ENCODE measurements at places on chromosomes 5 and 9. TPM values are rescaled to one million over a fixed set of nuclear protein-coding genes. Genes with fewer than 3 reads are reported as not detected.

The CACNA1B gene
- 1.5 TPM for total RNA-seq

The ACTBL2 gene
- total RNA-seq, result not detected

The UBE2QL1 gene
- total RNA-seq, result 0.62 TPM

The DMXL1 gene
- total RNA-seq, result 18.6 TPM

The CD74 gene
- total RNA-seq, result 9.8 TPM

The DOCK2 gene
- 1.1 TPM for total RNA-seq

The EGR1 gene
- total RNA-seq, result 31.3 TPM

The ENTPD2 gene
- total RNA-seq, result not detected

The GRM6 gene
- not detected for total RNA-seq

The TTC23L gene
- 0.96 TPM for total RNA-seq

The TTF1 gene
- 29.5 TPM for total RNA-seq

The CCDC180 gene
- total RNA-seq, result 6.3 TPM

The CTNND2 gene
- total RNA-seq, result 13.9 TPM

GRCh38 chr5:97544240-97544639 lies 361.2 kb upstream of the RIOK2 start:
- H3K4me1 ChIP-seq, result peaks cover 12% of the 10 kb centered on the region
- no peaks in the 10 kb centered on the region for H3K27me3 ChIP-seq
- H3K36me3 ChIP-seq, result no peaks in the 10 kb centered on the region
- no peak overlapping the region for H3K4me3 ChIP-seq

DNA sequence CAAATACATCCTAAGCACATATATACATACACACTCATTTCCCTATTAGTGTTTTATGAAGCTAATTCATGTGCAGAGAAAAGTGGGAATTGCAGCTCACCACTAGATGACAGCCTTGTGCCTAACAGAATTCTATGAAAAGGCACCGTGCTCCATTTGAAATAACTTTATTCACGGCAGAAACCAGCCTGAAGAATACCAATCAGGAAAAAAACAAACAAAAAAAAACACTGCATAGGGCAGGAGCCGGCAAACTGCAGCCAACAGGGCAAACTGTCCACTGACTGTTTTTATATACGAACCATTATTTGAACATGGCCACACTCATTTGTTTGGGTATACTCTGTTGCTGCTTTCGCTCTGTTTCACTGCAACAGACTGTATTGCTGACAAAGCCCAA lies 33.6 kb downstream of the ERMP1 start:
- no peaks in the 10 kb centered on the region for H3K36me3 ChIP-seq
- no peak overlapping the region for H3K4me3 ChIP-seq
- no peak overlapping the region for H3K27ac ChIP-seq
- H3K27me3 ChIP-seq, result no peaks in the 10 kb centered on the region

- H3K36me3 ChIP-seq, result no peaks in the 10 kb centered on the region
- H3K4me1 ChIP-seq, result no peaks in the 10 kb centered on the region
- H3K27me3 ChIP-seq, result no peaks in the 10 kb centered on the region
- no peak overlapping the region for H3K4me3 ChIP-seq
- no peak for DNase-seq
Observed at GRCh38 chr5:10649666-10650380, 86.0 kb downstream of the ANKRD33B start.

DNA sequence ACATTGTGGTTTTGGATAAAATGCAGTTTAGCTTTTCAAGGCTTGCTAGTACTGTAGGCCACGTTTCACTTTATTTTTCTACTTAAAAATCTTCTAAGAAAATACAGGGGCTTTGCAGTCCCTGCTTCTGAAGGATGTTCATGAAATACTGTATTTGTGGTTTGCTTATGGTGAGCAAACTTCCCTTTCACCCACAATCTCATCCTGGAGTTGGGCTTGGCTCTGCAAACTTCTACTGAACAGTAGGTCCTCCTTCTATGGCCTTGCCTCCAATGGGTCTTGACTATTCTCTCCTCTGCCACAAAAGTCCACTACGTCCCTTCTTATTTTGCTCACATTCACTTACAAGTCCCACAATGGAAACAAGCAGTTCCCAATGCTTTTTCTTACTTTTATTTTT lies 502.7 kb upstream of the KLF4 start:
- no peaks in the 10 kb centered on the region for H3K27me3 ChIP-seq
- H3K36me3 ChIP-seq, result no peaks in the 10 kb centered on the region
- DNase-seq, result no peak
- H3K4me1 ChIP-seq, result peaks cover 4% of the 10 kb centered on the region

- H3K27ac ChIP-seq, result no peak overlapping the region
- no peaks in the 10 kb centered on the region for H3K27me3 ChIP-seq
- no peak for DNase-seq
- no peak overlapping the region for H3K4me3 ChIP-seq
Observed at GRCh38 chr9:131590449-131590848, 45.1 kb downstream of the PRRT1B start.

GRCh38 chr5:81842795-81843398 lies 92.0 kb upstream of the SSBP2 start:
- H3K36me3 ChIP-seq, result no peaks in the 10 kb centered on the region
- peak overlapping the region; percentile 11 for H3K27ac ChIP-seq
- H3K27me3 ChIP-seq, result no peaks in the 10 kb centered on the region
- DNase-seq, result peak; percentile 29
- H3K4me1 ChIP-seq, result peaks cover 30% of the 10 kb centered on the region
- no peak overlapping the region for H3K4me3 ChIP-seq

GRCh38 chr5:139925650-139926640 lies 117.2 kb downstream of the NRG2 start:
- H3K4me1 ChIP-seq, result no peaks in the 10 kb centered on the region
- H3K36me3 ChIP-seq, result no peaks in the 10 kb centered on the region
- DNase-seq, result no peak
- peaks cover 24% of the 10 kb centered on the region for H3K27me3 ChIP-seq
- no peak overlapping the region for H3K27ac ChIP-seq
- H3K4me3 ChIP-seq, result no peak overlapping the region

DNA sequence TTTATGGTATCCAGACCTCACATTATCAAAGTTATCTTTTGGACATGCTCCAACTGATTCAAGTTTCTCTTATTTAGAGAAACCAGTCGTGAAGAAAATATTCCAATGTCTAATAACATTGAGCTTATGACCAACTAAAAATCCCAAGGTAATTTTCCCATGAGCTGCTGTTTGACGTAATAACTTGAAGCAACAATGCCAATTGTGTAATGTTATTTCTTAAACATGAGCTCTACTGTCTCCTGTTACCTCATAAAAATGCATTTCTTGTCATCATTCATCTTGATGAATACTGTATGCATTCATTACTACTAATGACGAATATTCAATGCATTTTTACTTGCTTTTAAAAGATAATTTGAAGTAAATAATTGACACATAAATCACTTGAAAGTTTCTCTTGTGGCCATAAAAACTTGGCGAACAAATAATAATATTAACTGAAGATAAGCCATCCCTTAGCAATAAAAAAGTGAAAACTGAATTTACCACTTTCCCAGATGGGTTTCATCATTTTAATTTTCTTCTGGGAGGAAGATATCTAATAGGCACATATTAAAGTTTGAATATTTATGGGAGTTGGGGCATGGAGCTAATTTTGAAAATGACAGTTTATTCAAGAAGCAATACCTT lies 424 bp upstream of the MARCOL start:
- DNase-seq, result no peak
- no peaks in the 10 kb centered on the region for H3K4me1 ChIP-seq
- H3K36me3 ChIP-seq, result no peaks in the 10 kb centered on the region
- no peak overlapping the region for H3K27ac ChIP-seq

GRCh38 chr9:27527702-27528075 lies 1.9 kb downstream of the MOB3B start:
- H3K4me3 ChIP-seq, result peak overlapping the region; percentile 98
- peaks cover 25% of the 10 kb centered on the region for H3K4me1 ChIP-seq
- DNase-seq, result peak; percentile 28
- H3K27me3 ChIP-seq, result no peaks in the 10 kb centered on the region

GRCh38 chr9:85900504-85901201 lies 40.3 kb upstream of the NAA35 start:
- H3K4me3 ChIP-seq, result no peak overlapping the region
- H3K27ac ChIP-seq, result no peak overlapping the region
- H3K4me1 ChIP-seq, result no peaks in the 10 kb centered on the region
- no peaks in the 10 kb centered on the region for H3K36me3 ChIP-seq
- H3K27me3 ChIP-seq, result no peaks in the 10 kb centered on the region

GRCh38 chr5:84623019-84623418 lies 238.3 kb upstream of the EDIL3 start:
- H3K27ac ChIP-seq, result no peak overlapping the region
- no peaks in the 10 kb centered on the region for H3K4me1 ChIP-seq
- no peak for DNase-seq
- no peaks in the 10 kb centered on the region for H3K36me3 ChIP-seq

DNA sequence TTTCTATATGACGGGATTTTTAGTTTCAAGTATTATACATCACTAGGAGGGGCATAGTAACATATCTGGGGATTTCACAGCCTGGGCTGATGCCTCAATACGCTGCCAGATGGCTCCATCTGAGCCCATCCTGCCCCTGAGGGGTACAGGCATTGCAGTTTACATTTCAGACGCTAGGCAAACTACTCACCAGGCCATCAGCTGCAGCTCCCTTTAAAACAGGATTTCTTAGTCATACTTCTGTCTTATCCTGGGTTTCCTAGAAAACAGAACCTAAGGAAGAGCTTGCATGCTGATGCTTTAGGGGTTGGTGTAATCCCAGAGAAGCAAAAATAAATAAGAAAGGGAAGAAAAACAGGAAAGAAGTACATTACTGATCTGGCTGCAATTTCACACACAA lies 372.8 kb upstream of the PIK3R1 start:
- peak; percentile 27 for DNase-seq
- H3K27me3 ChIP-seq, result no peaks in the 10 kb centered on the region
- no peaks in the 10 kb centered on the region for H3K4me1 ChIP-seq
- H3K4me3 ChIP-seq, result no peak overlapping the region
- H3K36me3 ChIP-seq, result peaks cover 3% of the 10 kb centered on the region
- H3K27ac ChIP-seq, result no peak overlapping the region

GRCh38 chr5:78294248-78295034 lies at the start of gene AP3B1:
Gene AP3B1, minus strand, starts transcription at chr5:78294698. Its CDS starts 119 bp downstream, at chr5:78294579.
- peaks cover 12% of the 10 kb centered on the region for H3K4me1 ChIP-seq
- no peaks in the 10 kb centered on the region for H3K36me3 ChIP-seq
- DNase-seq, result peak; percentile 100
- peak within 1 kb of the TSS; percentile 85 for H3K4me3 ChIP-seq

All from neural progenitor cell (in vitro differentiated cells).